ENCODE measurements at places on chromosomes 3 and 15.

- DNase-seq: no peak
Observed at GRCh38 chr3:44297255-44297654, 41.3 kb upstream of the TCAIM start.

GRCh38 chr3:185488465-185488864 is 10.4 kb downstream of the TMEM41A start:
- DNase-seq: no peak

DNA sequence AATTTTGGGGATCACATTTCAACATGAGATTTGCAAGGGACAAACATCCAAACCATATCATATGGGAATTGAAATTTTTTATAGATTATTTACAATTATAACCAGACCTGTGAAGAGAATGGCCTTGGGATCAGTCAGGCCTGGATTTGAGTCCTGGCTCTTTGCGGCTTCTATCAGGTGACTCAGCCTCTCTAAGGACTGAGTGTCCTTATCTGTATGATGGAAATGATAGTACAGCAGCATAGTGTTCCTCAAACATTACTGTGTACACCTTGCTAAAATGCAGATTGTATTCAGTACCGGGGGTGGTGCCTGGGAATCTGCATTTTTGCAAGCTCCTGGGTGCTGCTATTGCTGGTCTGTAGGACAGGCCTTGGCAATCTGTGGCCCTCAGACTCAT is 206.7 kb upstream of the PROK2 start:
- DNase-seq: no peak

DNA sequence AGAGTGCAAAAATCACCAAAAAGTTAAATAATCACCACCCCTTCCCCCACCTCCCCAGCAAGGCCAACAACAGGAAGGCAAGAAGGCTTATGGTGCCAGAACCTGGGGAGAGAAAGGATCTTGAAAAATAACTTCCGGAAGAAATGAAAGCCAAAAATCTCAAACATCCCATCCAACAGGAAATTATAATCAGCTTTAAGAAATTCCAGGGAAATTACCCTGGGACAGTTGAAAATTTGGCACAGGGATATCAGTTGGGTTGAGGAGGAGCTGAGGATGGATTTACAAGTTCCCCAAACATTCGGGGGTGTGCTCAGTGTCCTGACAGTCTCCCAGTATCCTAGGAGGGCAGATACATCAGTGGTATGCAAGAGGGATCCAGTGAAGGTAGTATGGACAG is 82.7 kb downstream of the POLR2M start:
- DNase-seq: no peak

DNA sequence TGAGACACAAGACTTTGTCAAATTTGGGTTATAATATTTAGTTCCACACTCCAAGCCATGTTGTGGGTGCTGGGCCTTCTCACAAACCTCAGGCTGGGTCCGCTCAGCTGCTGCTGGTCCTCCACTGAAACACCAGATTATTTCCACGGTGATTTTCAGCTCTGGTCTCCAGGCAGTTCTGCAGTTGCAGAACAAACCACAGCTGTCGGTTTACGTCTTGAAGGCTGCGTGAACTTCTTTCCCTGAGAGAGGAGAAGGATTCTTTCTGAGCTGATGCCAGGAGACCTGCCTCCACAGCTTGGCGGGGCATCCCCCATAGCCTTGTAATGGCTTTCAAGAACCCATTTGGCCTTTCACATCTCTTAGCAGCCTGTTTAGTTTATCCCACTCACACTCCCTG is 16.2 kb downstream of the GALNT15 start:
- no peak for DNase-seq

- peak; percentile 17 for DNase-seq
Observed at GRCh38 chr3:49602877-49603411, 48.7 kb downstream of the BSN start.

- no peak for DNase-seq
Observed at GRCh38 chr15:64693134-64693533, 82.3 kb downstream of the RBPMS2 start.

DNA sequence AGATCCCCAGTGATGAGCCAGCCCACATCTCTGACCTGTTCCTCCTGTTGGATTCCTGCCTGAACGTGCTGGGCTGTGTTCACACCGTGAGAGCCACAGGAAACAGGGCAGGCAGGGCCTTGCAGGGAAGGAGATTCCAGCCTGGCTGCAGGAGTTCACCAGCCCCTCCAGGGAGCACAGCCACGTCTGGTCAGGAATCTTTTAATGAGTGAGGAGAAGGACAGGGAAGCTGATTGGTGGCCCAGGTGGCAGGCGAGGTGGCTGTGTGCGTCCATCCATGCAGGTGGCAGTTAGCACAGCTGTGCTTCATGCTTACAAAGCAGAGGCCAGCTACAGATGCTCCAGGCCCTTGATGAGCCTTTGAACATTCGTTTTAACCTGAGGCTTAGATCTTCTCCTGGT is 10.5 kb downstream of the LRRK1 start:
- DNase-seq: no peak

- no peak for DNase-seq
Observed at GRCh38 chr3:53588122-53588521, 93.7 kb downstream of the CACNA1D start.

DNA sequence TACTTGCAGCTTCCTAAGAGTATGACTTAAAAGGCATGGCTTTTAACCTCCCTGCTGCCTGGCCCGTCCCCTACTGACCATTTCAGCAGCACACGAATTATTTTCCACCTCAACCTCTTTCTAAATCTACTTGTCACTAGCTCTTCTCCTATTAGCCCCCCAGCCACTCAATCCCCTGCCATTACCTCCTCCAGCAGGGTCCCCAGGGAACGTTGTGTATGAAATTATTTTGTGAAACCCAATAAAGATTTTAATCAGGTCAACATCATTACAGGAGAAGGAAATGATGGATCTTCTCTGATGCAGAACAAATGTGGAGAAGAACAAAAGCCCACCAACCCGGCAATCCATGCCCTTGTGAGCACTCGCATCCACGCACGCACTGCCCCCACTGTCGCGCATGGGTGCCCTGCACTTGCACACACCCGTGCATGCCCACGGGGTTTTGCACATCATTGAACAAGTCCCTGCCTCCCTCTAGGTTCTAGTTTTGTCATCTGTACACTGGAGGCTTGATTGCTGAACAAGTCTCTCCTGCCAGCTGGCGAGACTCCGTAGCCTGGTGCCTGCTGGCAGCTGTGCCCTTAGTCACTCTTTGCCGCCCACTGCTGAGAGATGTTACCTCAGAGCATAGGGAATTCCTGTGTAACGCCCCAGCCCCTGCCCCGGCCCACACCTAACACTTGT is 51.6 kb downstream of the LINGO1 start:
- no peak for DNase-seq

DNA sequence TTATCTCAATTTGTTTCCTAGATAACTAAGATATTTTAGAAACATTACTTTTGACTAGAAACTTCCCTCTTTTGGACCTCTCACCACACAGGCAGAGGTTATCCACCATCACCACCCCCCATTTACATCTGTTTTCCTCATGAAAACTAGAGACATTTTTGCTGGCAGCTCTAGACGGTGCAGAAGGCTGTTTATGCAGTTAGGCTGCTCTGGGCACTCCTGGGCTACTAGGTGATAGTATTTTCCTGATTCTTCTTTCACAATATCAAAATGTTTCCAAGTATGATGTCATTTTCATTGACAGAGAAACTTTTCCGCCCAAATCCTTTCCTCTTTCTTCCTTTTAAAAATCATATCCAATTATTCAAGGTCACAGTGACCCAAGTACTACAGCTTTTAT is 67.1 kb downstream of the PLOD2 start:
- DNase-seq: no peak

- DNase-seq: no peak
Observed at GRCh38 chr3:160544844-160545503, 20.4 kb downstream of the KPNA4 start.

DNA sequence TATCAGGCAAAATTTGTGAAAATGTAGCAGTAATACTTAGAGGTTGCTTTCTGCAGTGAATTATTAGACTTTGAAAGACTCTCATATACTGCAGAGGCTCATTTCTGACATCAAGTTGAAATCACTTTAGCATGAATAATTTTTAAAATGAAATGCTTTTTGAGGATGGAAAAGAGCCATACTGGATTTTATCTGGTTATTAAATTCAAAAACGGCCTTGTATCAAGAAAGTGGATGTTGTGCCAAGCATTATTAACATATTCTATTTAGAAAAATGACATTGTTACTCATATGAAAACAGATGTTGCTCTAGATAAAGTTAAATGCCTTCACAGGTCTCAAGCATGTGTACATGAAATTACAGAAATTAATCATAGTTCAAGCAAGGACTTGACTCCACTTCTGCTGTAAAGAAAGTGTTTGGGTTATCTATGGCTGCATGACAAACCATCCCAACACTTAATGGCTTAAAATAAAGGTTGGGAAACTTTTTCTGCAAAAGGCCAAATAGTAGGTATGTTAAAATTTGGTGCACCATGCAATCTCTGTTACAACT is 64.5 kb upstream of the ZNF280D start:
- DNase-seq: no peak

GRCh38 chr3:100560426-100560825 is 49.0 kb upstream of the ADGRG7 start:
- DNase-seq: no peak

DNA sequence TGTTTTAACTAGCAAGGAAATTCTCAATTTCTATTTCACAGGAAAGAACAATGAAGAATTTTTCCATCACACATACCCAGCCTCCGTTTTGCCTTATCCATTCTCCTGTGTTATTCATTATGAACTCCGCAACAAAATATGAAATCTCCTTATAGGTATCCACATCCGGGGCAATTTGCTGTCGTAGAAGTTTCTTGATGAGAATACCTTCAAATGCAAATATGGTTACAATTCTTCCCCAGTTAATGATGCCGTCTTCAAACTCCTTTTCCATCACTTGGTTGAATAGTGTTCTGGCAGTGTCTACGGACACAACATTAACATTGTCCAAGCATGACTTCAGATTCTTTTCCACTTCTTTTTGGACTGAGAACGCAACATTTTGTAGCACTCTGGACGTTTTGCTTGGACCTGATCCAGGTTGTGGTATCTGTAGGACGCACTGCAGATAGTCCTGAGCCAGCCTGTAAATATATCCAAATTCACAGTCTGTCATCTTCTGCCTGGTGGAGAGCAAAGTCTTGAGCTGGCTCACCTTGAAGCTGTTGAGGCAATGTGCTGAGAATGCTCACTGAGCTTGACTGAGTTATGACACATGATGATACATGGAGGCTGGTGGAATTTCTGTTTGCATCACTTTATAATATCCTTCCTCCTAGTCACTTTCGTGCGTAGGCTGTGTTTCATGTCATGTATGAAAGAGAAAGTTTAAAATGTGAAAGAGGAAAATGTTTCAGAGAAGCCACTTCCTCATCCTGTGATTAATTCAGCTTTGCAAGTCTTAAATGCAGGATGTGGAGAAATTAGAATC is at the start of gene BCL2A1:
Gene BCL2A1 (minus strand): TSS at position 573 of the 811 bp plus-strand sequence. CDS start 77 bp downstream, at position 496.
- peak; percentile 28 for DNase-seq

DNA sequence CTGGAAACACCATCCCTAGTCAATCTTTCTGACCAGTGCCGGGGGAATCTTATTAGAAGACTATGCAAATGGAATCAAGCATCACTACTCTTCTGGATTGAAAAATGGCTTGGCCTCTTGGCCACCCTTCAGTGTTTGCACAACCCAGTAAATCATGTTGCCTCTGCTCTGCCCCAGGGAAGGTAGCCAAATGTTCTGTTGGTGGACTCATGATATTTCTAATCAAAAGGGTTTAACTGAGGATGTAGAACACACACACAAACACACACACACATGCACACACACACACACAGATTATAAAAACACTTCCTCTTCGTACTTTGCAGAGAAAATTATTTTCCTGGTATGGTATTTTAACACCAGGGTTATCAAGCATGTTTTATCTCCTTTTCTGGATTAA is 7.9 kb downstream of the RBP2 start:
- DNase-seq: no peak

DNA sequence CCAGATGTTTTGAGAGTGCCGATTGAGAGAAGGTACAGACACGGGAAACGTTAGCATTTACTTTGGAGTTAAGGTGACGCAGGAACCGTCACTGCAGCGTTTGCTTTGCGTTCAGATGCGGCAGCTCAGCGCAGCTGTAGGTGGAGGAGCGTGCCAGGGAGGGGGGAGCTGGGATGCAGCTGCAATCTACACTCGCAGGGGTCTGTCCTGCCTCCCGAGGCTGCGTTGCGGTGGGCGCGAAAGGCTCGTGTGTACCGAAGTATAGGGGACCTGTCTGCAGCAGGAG is 425 bp upstream of the FYTTD1 start:
- no peak for DNase-seq

DNA sequence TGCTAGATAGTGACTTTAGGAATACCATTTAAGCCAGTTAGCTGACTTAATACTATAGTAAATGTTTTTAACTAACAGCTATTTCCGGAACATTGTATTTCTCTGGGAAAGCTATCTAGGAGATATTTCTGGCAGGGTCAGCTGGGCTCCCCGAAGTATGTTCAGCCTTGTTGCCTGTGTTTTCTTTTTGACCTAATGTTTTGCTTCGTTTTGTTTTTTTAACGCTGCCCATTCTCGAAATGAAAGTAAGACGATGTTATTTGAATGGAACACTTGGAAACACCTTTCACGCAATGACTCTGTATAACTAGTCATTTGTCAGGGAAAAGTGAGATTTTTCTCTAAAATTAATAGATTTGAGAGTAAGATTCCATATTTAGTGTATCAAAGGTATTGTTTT is 702.9 kb upstream of the NAALADL2 start:
- no peak for DNase-seq

DNA sequence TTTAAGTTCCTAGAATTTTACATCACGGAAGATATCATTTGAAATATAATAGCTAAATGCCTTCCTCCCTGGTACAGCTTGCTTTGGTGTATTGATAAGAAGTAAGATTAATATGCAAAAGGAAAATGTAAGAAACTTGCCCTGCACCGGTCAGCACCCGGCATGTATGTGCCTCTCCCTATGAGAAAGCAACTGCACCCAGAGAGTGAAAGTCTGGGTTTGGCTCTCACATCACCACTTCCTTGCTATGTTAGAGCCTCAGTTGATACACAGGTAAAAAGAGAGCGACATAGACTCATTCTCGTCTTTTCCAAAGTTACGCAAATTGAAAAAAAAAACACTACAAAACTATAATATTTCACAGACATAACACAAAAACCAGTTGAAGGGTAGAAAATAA is 96.7 kb downstream of the FOXP1 start:
- DNase-seq: no peak

GRCh38 chr3:136950623-136951022 is 7.2 kb upstream of the IL20RB start:
- no peak for DNase-seq

DNA sequence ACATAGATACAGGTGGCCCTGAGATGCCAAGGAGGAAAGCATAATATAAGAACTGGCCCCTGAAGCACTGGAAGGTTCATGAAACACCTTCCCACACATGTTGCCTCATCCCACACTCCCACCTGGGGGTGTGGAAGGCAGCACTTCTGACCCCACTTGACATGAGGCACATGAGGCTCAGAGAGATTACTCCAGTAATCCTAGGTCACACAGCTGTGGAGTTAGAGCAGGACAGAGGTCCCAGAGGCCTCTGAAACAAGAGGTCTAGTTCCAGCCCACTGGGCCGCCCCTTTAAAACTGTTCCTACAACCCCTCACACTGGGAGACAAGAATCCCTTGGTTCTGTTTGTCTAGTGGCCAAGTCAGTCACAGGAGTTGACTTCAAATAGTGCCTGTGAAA is 7.2 kb downstream of the SSUH2 start:
- DNase-seq: no peak
